ENCODE measurements at places on chromosomes 1 and 21. TPM values are rescaled to one million over a fixed set of nuclear protein-coding genes. Genes with fewer than 3 reads are reported as not detected.

KLF17 gene
- total RNA-seq = 0.23 TPM

GRCh38 chr1:2496087-2496622 lies 20.1 kb downstream of the PLCH2 start:
- no peak for DNase-seq
- no peak overlapping the region for H3K27ac ChIP-seq
- no peak overlapping the region for H3K4me3 ChIP-seq
- no peaks in the 10 kb centered on the region for H3K36me3 ChIP-seq

- no peaks in the 10 kb centered on the region for H3K27me3 ChIP-seq
- no peaks in the 10 kb centered on the region for H3K4me1 ChIP-seq
- H3K36me3 ChIP-seq = no peaks in the 10 kb centered on the region
- no peak overlapping the region for H3K27ac ChIP-seq
These were observed 15.3 kb downstream of the ACOT7 start for GRCh38 chr1:6378096-6378746.

ADAMTSL4 gene
- 0.36 TPM for total RNA-seq

DNA sequence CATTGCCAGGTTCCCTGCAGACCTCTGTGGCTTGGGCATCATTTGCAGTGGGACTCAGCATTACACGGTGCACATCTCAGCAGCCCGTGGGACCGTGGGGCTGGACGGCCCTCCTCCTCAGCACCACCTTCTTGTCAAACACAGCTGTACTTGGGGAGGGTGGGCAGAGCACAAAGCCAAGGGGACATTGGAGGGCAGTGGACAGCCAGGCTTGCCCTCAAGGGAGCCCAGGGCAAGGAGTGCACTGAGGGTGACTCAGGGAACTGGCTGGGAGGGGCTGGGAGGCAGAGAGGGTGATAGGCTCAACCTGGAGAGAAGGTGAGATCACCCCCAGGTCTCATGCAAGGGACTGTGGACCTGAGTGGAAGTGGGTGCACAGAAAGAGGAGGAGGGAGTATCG lies 3.4 kb downstream of the CAPN9 start:
- H3K27ac ChIP-seq = no peak overlapping the region
- peaks cover 6% of the 10 kb centered on the region for H3K4me1 ChIP-seq
- DNase-seq = no peak
- no peaks in the 10 kb centered on the region for H3K36me3 ChIP-seq

- no peak overlapping the region for H3K4me3 ChIP-seq
- H3K36me3 ChIP-seq = no peaks in the 10 kb centered on the region
These were observed 174.2 kb downstream of the RRAGC start for GRCh38 chr1:38685388-38685787.

S100A2 gene
- not detected for total RNA-seq

DNA sequence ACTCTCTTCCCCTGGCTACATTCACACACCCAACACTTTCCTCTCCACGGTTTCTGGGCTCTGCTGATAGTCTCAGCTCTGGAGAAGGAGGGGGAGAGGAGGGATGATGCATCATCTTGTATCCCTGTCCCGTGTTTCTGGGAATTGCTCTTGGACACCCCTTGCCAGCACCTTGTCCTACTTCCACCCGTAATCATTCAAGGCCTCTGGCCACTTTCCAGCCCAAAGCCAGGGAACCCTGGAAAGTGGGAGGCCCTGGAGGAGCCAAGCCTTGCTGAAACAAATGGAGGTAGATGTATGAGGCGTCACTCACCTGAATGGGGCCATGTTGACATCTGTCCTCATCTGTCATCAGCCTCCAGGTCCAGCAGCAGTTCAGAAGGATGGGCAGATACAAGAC lies 4.4 kb downstream of the PLEKHO1 start:
- H3K27me3 ChIP-seq = peaks cover 12% of the 10 kb centered on the region
- H3K4me1 ChIP-seq = peaks cover 46% of the 10 kb centered on the region
- H3K27ac ChIP-seq = no peak overlapping the region
- DNase-seq = no peak
- peak overlapping the region; percentile 68 for H3K4me3 ChIP-seq

- peaks cover 5% of the 10 kb centered on the region for H3K36me3 ChIP-seq
- peaks cover 5% of the 10 kb centered on the region for H3K27me3 ChIP-seq
- no peak overlapping the region for H3K4me3 ChIP-seq
- DNase-seq = no peak
- H3K27ac ChIP-seq = no peak overlapping the region
- H3K4me1 ChIP-seq = peaks cover 7% of the 10 kb centered on the region
These were observed 4.6 kb downstream of the IPO13 start for GRCh38 chr1:43951021-43951985.

GRCh38 chr1:93995837-93996536 lies 86.8 kb upstream of the GCLM start:
- peak overlapping the region; percentile 4 for H3K4me3 ChIP-seq
- H3K27me3 ChIP-seq = peaks cover 9% of the 10 kb centered on the region
- H3K36me3 ChIP-seq = peaks cover 47% of the 10 kb centered on the region
- peaks cover 11% of the 10 kb centered on the region for H3K4me1 ChIP-seq
- DNase-seq = no peak

- no peaks in the 10 kb centered on the region for H3K36me3 ChIP-seq
- peaks cover 10% of the 10 kb centered on the region for H3K27me3 ChIP-seq
- peak overlapping the region; percentile 38 for H3K4me3 ChIP-seq
- H3K4me1 ChIP-seq = peaks cover 28% of the 10 kb centered on the region
These were observed 3.5 kb upstream of the CLEC20A start for GRCh38 chr1:178500091-178500770.

GRCh38 chr1:204592246-204592948 lies 76.2 kb downstream of the MDM4 start:
- no peaks in the 10 kb centered on the region for H3K4me1 ChIP-seq
- no peak overlapping the region for H3K4me3 ChIP-seq
- peaks cover 2% of the 10 kb centered on the region for H3K27me3 ChIP-seq
- no peak for DNase-seq
- no peaks in the 10 kb centered on the region for H3K36me3 ChIP-seq
- no peak overlapping the region for H3K27ac ChIP-seq

DNA sequence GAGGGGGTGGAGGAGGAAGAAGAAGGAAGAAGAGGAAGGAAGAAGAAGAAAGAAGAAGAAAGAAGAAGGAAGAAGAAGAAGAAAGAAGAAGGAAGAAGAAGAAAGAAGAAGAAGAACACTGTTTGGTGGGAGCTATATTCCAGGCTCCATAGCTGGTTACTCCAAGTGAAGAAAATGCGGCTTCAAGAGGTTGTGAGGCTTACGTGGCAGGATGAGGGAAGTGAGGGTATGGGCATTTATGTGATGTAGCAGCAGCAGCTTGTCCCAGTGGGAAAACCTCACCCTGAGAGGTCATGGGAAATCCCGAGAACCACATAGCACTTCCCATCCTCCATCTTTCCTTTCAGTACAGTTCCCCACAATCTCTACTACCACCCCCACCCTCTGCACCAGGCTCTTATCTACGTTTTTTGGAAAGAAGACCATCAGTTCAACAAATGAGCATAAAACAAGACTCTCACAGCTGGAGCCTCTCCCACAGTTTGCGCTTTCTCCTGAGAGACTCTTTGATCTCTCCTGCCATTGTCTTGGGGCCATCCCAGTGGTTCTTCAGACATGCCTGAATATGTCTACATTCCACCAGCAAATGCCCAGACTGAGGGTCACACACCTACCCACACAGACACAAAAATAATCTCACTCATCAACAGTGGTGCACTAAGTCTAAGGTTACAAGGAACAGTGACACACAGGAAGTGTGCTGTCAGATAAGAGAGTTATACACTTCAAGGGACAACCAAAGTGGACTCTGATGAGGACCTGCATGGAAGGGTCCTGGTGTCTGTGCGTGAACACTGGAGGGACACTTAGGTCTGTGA lies 77.9 kb upstream of the KCNJ15 start:
- DNase-seq = no peak
- no peak overlapping the region for H3K4me3 ChIP-seq
- H3K27ac ChIP-seq = no peak overlapping the region
- no peaks in the 10 kb centered on the region for H3K4me1 ChIP-seq
- no peaks in the 10 kb centered on the region for H3K27me3 ChIP-seq
- H3K36me3 ChIP-seq = no peaks in the 10 kb centered on the region

DNA sequence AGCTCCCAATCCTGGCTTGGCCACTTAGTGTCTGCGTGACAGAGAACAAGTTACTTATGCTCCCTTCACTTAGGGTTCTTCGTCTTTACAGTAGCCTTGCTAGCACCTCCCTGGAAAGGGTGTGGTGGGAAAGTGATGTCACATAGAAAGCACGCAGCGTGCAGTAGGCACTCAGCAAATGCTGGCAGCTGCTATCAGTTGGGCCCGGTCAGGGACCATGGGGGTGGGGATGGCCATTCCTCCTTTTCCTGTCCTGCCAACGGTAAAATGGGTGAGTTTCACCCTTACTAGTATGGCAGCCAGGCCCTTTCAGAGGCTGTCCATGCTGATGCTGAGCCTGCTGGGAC lies 6.2 kb upstream of the KCNA10 start:
- no peak overlapping the region for H3K4me3 ChIP-seq
- H3K27me3 ChIP-seq = peaks cover 6% of the 10 kb centered on the region
- H3K36me3 ChIP-seq = no peaks in the 10 kb centered on the region
- DNase-seq = no peak
- peaks cover 8% of the 10 kb centered on the region for H3K4me1 ChIP-seq
- H3K27ac ChIP-seq = no peak overlapping the region

DNA sequence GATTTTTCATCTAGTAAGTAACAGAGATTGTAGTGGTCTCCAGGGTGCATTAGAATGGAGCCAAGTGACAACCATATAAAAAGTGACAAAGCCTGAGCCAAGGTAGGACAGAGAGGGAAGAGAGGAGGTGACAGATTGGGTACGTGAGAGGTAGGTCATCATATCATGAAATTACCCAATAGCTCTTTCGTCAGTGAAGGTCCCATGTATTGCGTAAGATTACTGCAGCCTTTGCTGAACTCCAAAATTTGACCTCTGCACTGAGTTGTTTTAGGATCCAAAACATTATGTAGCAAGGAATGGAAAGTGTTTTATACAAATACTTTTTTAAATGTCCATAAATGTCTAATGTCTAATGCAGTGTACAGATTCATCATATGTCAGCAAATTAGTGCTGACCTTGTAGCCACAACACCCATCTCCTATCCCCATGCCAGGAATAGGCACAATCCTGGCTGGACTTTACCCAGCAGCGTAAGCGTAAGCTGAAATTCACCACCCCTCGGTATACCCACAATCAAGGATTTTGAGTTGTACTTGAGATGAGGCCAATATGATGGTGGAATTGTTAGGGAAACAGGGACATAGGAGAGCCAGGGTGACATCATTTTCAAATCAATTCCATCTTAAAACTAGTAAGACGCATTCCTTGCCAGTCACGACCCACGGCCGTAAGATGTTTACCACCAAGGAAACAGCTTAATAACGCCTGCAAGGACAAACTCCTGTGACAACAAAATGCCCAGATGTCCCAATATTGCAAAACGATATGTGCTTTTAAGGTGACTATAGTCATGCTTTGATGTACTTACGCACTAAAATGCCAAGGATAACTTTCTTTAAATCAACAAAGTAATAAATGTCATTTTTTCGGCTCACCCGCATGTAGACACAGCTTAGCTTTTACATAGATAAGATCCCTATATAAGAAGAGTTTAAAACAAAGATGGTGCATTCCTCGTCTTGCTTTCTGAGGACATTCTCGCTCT lies 38.1 kb upstream of the GREM2 start:
- no peak for DNase-seq
- H3K27me3 ChIP-seq = no peaks in the 10 kb centered on the region
- no peak overlapping the region for H3K27ac ChIP-seq
- H3K4me3 ChIP-seq = no peak overlapping the region
- no peaks in the 10 kb centered on the region for H3K36me3 ChIP-seq

- no peak overlapping the region for H3K4me3 ChIP-seq
- no peak overlapping the region for H3K27ac ChIP-seq
- no peaks in the 10 kb centered on the region for H3K36me3 ChIP-seq
- H3K27me3 ChIP-seq = no peaks in the 10 kb centered on the region
These were observed 66.4 kb upstream of the BTG3 start for GRCh38 chr21:17679002-17679600.

GRCh38 chr1:119637710-119638109 lies 10.4 kb downstream of the ZNF697 start:
- no peak overlapping the region for H3K4me3 ChIP-seq
- peaks cover 20% of the 10 kb centered on the region for H3K4me1 ChIP-seq
- H3K36me3 ChIP-seq = no peaks in the 10 kb centered on the region
- H3K27ac ChIP-seq = no peak overlapping the region
- H3K27me3 ChIP-seq = no peaks in the 10 kb centered on the region

MEGF6 gene
- 198 TPM for total RNA-seq

GRCh38 chr1:199089393-199090122 lies 450.7 kb downstream of the PTPRC start:
- H3K36me3 ChIP-seq = no peaks in the 10 kb centered on the region
- H3K4me1 ChIP-seq = peaks cover 7% of the 10 kb centered on the region
- no peaks in the 10 kb centered on the region for H3K27me3 ChIP-seq
- no peak overlapping the region for H3K4me3 ChIP-seq
- H3K27ac ChIP-seq = no peak overlapping the region

DNA sequence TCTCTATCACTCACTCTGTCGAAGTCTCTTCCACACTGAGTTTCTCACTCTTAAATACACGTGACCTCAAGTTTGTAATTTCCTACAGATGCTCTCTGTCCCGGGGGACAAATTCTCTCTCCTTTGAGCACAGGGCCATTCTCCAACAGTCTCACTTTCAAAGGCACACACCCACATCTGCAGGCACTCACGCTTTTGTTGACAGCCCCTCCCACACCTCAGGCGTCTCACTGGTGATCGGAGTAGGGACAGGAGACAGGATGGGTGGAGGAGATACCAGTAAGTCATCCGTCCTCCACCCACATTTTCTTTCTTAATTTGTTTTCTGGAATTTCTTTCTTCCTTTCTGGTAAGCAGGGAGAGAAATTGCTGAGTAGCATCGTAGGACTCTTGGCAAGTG lies 40.6 kb upstream of the GREM2 start:
- no peaks in the 10 kb centered on the region for H3K36me3 ChIP-seq
- no peaks in the 10 kb centered on the region for H3K4me1 ChIP-seq
- H3K27ac ChIP-seq = no peak overlapping the region
- no peaks in the 10 kb centered on the region for H3K27me3 ChIP-seq
- no peak for DNase-seq
- no peak overlapping the region for H3K4me3 ChIP-seq

DNA sequence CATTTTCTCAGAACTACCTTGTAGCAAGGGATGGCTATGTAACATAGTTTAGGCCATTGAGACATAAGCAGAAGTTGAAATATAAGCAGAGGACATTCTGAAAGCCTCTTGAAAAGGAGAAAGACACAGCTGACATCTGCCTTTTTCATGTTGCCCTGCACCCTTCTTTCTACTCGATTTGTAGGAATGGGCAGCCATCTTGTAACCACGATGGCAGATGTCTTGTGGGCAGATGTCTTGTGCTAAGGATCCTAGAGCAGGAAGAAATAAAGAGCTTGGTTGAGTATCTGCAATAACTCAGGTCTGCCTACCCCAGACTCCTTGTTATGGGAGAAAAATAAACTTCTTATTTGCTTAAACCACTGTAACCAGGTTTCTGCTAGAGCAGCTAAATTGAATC lies 351.0 kb downstream of the PDE4B start:
- no peak overlapping the region for H3K4me3 ChIP-seq
- H3K27ac ChIP-seq = no peak overlapping the region
- no peaks in the 10 kb centered on the region for H3K36me3 ChIP-seq
- no peaks in the 10 kb centered on the region for H3K27me3 ChIP-seq
- DNase-seq = no peak

SMPDL3B gene
- 3.3 TPM for total RNA-seq

RAP1GAP gene
- 0.56 TPM for total RNA-seq

- no peaks in the 10 kb centered on the region for H3K27me3 ChIP-seq
- no peak overlapping the region for H3K4me3 ChIP-seq
- H3K27ac ChIP-seq = no peak overlapping the region
- no peaks in the 10 kb centered on the region for H3K36me3 ChIP-seq
- H3K4me1 ChIP-seq = peaks cover 2% of the 10 kb centered on the region
- no peak for DNase-seq
These were observed 74.9 kb upstream of the ZC3H11B start for GRCh38 chr1:219687779-219688178.

SPRR2E gene
- not detected for total RNA-seq

CR1 gene
- total RNA-seq = 0.51 TPM
